ENCODE measurements at places on chromosomes 2 and 18.

GRCh38 chr18:58502628-58503027 lies 126.3 kb downstream of the ALPK2 start:
- DNase-seq, result no peak

GRCh38 chr2:237429753-237430152 lies 15.8 kb upstream of the COL6A3 start:
- no peak for DNase-seq

DNA sequence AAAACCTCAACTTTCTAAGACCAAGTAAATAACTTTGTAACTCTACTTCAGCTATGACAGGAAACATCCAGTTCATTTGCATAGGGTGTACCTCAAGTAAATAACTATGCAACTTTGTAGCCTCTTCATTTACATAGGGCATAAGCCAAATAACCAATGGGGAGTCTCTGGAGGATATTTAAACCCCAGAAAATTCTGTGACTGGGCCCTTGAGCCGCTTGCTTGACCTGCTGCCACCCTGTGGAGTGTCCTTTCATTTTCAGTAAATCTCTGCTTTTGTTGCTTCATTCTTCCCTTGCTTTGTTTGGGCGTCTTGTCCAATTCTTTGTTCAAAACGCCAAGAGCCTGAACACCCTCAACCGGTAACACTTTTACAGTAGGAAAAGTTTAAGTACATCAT lies 1112.7 kb upstream of the NRXN1 start:
- DNase-seq, result no peak

DNA sequence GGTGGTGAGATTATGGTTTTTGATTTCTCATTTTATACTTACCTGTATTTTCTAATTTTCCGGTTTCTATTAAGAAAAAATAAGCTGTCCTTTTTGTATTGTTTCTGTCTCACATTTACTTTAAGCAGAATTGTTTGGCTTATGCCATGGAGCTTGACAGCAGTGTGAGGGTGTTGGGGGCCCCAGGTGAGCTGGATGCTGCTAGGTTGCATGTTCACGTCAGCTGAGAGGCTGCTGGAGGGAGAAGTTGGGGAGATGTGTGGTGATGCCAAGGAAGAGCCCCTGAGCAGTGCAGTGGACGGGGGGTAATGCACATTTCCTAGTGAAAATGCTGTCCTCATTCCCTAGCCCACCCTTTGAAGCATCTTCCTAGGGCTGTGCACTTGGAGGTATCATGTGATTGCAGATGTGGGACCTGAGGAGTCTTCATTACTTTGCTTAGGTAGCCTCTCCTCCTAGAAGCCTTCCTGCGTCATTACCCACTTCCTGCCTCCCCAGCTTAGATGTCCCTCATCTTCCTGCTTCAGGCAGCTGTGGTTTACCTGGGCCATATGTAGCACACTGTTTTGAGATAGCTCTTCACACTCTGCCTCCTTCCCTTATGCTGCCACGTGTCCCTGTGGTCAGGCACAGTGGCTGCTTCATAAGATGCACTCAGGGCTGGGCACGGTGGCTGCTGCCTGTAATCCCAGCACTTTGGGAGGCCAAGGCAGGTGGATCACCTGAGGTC lies 16.2 kb downstream of the ATG16L1 start:
- no peak for DNase-seq

- peak; percentile 62 for DNase-seq
Observed at GRCh38 chr2:190088917-190089316, 26.4 kb upstream of the MSTN start.
